NCI-H1694 (cell line): ENCODE measurements at places on chromosomes 1 and 21.

GRCh38 chr1:48610628-48611542 lies 138.9 kb upstream of the SPATA6 start:
- DNase-seq = peak; percentile 16

DNA sequence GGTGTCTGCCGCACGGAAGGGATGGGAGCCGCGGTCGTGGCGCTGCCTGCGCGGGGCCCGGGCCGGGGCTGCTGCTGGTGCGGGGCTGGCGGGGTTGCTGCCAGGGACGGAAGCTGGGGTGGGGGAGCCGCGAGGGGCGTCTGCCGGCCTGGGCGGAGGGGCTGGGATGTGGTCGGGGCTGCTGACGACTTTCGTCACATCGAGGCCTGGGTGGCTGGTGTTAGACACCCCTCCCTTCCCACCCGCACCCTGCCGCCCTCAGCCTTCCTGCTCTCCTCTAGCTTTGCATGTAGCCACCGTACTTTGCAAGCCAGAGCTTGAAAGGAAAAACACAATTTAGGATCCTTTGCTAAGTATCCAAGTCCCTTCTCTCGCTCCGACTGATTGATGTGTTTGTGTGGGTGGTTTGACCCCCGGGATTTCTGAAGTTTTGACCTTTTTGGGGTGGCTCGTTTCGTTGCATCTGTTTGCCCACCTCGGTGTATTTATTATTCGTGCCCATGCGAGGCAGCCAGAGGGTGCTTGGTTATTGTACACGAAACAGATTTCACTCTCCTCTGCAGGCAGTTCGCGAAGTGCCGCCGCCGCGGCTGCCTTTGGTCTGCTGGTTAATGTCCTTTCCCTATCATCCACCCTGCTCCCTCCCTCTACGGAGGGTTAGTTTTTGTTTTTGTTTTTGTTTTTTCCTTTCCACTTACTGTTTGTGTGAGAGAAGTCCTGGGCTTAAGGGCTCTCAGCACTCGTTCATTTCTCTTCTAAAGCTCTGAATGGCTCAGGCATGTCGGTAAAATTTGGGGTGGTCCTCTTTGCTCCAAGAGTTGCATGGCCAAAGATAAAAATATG lies 868 bp downstream of the C1orf21 start:
- DNase-seq = peak; percentile 11

- DNase-seq = no peak
These were observed 311.6 kb downstream of the NPHP4 start for GRCh38 chr1:5680600-5680999.

DNA sequence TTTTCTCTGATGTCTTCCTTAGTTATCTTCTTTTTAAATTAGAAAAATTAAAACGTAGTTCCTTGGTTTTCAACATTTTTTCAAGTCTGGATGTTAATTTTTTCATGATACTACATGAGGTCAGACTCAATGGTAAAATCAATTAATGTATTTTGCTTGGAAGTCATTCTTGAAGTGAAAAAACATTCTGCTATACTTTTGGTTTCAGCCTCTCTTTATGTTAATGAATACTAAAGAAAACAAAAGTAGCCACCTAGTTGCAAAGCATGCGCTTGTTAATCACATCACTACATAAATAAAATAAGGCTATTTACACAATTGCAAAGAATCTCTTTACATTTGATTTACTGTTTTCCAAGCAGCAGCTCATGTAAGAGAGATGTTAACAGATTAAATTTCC lies 170.4 kb downstream of the LIPI start:
- no peak for DNase-seq

GRCh38 chr1:91601554-91602376 lies 101.1 kb downstream of the CDC7 start:
- DNase-seq = no peak

GRCh38 chr1:206929524-206929923 lies 7.8 kb upstream of the FCMR start:
- no peak for DNase-seq

DNA sequence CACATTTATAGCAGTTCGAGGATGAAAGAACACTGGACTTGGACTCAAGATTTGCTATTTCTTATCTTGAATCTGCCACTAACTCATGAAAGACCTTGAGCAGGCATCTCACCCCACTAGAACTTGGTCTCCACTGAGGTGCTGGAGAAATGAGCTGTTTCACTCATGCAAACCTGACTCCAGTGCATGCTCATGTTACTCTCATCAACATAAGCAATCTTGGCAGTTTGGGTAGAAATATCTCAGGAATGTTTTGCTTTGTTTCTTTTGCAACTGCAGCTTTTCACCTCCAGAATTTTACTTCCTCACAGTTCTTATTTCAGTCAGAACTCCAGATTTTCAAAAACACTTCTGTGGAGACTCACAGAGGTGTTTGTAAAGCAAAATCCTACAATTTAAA lies 46.2 kb upstream of the DAB1 start:
- no peak for DNase-seq

DNA sequence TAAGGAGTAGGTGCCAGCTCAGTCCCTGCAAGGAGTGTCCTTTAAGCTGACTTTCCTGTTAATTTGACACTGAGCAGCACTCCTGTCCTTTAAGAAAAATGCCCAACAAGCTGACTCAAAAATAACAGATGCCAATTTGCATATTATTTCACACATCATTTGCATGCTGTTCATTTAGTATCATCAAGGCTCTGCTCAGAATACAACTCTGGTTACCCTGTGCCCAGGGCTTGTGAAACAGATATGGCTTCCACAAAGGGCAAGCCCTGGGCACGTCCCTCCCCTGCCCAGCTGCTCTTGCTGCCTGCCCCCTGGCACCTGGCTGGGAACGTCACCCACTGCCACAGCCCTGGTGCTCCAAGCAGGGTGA lies 10.3 kb downstream of the KCNN3 start:
- DNase-seq = no peak

DNA sequence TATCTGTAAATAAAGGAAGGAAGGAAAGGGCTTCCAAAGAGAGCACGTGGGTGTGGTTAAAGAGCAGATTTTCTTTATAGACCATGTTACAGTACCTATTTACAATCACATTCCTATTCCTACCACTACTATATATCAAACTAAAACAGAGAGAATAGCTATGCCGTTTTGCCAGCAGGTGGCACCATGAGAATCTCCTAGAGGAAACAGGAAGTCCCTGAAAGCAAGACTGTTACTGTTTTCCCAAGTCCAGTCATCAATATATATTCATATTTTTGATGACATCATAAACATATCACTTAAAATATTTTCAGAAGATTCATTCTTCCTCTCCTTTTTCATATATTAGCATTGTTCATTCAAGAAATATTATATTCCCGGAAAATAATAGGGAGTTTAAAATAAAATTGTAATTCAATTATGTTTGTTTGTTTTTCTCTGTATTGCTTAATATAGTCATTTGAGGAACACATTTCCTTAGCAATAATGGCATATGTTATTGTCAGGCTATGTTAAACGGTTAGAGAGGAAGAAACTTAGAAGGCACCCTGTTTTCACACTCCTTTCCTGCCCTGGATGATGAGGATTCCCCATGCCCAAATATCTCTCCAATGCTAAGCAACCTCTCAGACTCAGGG lies 6.6 kb downstream of the CCDC190 start:
- peak; percentile 76 for DNase-seq

DNA sequence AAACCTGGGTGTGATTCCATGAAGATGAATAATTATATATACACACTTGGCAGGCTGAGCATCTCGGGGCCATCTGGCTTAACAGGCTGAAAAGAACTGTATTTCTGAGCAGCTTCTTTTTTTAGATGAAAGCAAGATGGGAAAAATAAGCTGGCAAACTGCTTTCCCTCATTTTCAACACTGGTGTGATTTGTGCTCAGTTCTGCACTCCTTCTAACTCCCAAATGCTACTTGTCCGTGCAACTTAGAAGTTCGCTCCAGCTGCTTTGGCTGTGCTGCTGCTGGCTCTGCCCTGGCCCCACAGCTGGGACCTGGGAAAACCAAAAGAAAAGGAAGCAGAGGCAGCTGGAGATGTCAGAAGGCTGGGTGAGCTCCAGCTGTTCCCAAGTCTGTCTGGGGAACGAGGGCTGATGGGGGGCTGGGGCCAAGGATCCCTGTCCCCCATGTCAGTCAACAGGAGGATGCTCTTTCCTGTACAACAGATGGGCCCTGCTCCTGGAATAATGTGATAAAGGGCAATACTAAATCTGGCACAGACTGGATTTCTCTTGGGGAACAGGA lies 44.9 kb downstream of the PAFAH2 start:
- peak; percentile 96 for DNase-seq

- DNase-seq = no peak
These were observed 68.5 kb downstream of the STUM start for GRCh38 chr1:226617109-226617508.

GRCh38 chr1:88061492-88062177 lies 622.4 kb upstream of the PKN2 start:
- DNase-seq = peak; percentile 17

- DNase-seq = no peak
These were observed 41.6 kb upstream of the LRRC3 start for GRCh38 chr21:44413566-44414290.

DNA sequence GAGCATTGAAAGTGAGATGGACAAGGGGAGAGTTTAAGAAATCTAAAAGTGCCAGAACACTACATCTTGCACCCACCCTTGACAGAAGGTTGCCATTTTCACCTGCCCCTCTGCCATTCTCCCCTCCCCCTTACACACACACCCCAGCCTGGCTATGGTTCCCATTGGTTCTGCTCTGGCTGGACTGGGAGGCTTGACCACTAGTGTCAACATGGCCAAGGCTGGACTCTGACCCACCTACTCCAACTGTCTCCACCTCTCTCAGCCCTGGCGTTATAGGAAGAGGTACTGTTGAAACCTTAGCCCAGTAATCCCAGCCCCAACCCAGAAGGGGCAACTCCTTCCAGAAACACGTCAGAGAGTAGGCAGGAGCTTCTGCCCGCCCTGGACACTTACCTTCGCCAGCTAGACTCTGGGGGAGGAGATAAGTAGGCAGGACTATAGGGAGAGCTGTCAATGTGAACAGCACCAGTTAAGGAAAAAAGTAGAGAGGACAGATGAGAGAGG lies 4.5 kb downstream of the CRTC2 start:
- DNase-seq = no peak

DNA sequence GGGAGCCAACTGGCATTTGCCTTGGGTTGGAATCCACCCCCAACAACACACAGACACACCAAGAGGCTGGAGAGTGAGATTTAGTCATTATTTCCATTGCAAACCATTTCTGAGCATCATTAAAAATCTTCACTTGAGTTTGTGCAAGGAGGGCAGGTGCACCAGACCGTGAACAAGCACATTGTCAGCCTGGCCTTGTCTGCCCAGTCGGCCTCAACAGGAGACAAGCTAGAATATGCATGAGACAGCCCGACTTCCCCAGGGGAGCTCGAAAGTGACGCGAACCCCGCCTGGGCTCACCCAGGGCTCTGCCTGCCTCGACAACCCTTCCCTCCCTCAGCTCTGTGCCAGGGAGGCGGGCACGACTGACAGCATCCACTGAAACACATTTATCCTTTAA lies 15.4 kb upstream of the GUCA2B start:
- DNase-seq = no peak

DNA sequence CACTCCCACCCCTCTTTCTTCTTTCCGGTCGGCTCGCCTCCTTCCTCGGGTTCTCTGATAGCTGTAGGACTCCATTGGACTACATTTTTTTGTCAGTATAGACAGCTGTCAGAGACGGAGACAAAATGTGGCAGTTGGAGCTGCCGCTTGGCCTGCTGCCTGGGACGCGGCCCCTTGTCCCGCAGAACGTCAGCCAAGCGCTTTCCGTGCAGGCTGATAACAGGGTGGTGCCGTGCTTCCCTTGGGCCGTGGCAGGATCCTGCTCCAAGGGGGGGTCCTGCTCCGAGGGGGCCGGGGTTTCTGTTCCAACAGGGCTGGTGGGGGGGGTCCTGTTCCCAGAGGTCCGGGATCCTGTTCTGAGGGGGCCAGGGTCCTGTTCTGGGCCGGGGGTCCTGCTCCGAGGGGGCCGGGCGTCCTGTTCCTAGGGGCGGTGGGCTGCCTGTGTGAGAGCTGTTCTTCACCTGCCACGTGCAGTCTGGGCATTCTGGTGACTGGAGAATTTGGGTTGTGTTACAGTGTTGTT lies 4.9 kb downstream of the SKI start:
- peak; percentile 33 for DNase-seq

DNA sequence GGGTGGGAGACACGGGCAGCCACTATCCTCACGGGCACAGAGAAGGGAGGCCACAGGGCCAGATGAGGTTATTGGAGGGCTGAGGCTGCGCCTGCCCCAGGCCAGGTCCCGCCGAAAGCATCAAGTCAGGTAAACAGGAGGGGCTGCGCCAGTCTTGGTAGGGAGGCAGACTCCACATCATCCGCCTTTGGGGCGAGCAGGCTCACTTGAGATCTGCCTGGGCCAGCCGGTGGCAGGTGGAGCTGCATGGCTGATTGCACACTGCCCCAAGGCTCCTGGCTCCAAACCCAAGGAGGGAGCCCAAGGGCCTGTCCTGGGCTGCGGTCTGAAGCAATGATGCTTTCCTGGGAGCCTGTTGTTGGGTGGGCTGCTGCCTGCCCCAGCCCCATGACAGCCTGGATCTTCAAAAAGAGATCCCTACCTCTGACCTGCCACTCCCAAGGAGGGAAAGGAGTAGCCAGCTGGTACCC lies 4.6 kb downstream of the SMIM1 start:
- DNase-seq = no peak

GRCh38 chr1:227885135-227885647 lies 62.5 kb downstream of the WNT9A start:
- DNase-seq = no peak

DNA sequence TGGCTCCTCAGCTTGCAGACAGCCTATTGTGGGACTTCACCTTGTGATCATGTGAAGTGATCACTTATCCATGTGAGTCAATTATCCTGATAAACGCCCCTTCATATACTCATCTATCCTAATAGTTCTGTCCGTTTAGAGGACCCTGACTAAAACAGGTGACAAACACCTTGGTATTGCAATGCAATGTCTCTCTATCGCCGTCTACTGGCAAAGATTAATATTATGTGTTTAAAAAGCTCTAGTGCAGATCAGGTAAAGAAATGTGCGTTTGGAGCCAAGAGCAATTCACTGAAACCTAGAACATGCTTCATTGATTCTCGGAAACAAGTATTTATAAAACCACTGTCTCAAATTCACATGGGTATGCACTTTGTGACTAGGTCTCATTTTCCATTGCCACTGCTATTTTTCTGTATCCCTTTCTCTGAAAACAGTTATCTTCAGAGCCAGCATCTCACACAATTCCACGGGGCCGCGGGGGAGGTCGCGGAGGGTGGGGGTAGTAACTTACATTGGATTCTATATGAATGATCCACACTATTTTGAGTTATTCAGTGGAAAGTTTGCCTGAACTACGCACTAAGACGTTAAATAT lies 554.6 kb upstream of the NCAM2 start:
- peak; percentile 33 for DNase-seq

DNA sequence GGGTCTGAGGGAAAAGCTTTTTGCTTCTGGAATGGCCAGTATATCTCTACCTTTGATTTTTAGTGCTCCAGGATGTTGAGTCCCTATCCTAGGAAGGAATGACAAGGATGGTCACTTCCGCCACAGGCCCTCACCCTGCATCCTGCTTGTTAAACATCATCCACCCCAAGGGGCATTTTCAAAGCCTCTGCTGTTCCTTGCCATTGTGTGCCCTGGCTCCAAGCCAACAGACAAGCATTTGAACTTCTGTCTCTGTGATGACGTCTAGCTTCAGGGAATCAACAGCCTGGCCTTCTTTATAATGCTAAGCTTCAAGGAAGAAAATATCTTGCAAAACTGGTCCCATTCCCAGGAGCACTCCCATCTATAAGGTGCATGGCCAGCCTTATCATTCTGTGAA lies 12.3 kb upstream of the JAM2 start:
- no peak for DNase-seq
